ENCODE measurements at places on chromosomes 7 and 10.

DNA sequence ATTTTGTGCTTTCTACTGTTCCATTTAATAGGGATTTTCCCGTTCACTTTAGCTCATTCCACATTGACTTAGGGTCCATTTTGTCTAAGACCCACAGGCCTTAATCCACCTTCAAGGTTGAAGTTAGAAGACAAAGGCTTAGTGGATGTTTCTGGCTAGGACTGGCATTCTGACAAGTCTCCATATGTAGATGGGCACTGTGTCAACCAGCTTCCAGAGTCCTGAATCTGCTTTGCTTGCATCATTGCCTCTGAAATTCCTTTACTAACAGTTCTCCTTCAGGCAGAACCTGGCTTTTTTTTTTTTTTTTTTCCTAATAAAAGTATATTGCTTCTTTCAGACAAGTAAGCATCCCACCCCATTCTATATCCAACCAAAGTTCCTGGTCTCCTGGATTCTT is 69.6 kb upstream of the PDCD4 start:
- no peak for DNase-seq

GRCh38 chr10:22010539-22010938 is 7.0 kb upstream of the DNAJC1 start:
- no peak for DNase-seq

GRCh38 chr7:54989453-54990225 is 29.2 kb upstream of the EGFR start:
- no peak for DNase-seq

DNA sequence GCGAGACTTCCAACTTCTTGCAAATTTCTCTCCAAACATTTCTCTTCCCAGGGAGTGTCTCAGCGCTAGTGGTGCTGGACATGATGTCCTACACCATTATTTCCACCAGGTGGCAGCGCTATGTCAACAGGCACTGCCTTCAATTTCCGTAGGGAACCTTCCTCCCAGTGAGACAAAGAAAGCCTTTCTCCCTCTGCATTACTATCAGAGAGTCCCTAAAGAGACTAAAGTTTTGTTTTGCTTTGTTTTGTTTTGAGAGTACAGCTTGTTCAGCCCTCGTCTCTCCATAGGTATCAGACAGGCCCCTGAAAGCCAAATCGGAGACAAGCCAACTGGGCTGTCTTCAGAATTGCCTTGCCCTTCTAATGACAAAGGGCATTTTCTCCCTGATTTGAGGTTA is 44.2 kb upstream of the GGCT start:
- DNase-seq = peak; percentile 76

GRCh38 chr7:130144312-130145171 is 60.7 kb downstream of the TMEM209 start:
- no peak for DNase-seq

- no peak for DNase-seq
Observed at GRCh38 chr7:78607099-78607498, 808.5 kb downstream of the PHTF2 start.

DNA sequence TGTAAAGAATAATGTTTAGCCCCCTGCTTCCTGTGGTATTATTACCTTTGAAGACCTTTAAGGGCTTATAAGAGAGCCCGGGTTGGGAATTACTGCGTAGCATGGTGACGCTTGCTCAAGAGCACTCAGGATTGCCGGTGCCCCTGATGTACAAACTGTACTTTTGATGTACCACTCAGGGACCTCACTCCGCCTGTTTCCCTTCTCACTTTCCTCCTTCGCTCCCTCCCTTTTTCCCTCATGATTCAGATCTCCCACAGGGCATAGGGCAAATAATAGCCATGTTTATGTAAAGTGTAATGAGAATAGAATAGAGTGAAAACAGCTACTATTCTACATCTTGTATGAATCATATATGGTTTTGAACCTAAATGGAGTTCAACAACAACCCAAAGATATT is 77.8 kb upstream of the PDCD4 start:
- no peak for DNase-seq

- DNase-seq = no peak
Observed at GRCh38 chr7:112290065-112290464, 83.6 kb downstream of the ZNF277 start.

GRCh38 chr10:44126291-44126717 is 258.6 kb downstream of the CXCL12 start:
- DNase-seq = no peak

- DNase-seq = no peak
Observed at GRCh38 chr10:110508159-110508788, 10.6 kb downstream of the DUSP5 start.

All from mucosa of gallbladder (tissue), 1 donor.